GF-D8 (cell line): ENCODE measurements at places on chromosomes 4 and X.
A peak's percentile ranks its signal among the peaks of the same experiment; 100 is the strongest.

DNA sequence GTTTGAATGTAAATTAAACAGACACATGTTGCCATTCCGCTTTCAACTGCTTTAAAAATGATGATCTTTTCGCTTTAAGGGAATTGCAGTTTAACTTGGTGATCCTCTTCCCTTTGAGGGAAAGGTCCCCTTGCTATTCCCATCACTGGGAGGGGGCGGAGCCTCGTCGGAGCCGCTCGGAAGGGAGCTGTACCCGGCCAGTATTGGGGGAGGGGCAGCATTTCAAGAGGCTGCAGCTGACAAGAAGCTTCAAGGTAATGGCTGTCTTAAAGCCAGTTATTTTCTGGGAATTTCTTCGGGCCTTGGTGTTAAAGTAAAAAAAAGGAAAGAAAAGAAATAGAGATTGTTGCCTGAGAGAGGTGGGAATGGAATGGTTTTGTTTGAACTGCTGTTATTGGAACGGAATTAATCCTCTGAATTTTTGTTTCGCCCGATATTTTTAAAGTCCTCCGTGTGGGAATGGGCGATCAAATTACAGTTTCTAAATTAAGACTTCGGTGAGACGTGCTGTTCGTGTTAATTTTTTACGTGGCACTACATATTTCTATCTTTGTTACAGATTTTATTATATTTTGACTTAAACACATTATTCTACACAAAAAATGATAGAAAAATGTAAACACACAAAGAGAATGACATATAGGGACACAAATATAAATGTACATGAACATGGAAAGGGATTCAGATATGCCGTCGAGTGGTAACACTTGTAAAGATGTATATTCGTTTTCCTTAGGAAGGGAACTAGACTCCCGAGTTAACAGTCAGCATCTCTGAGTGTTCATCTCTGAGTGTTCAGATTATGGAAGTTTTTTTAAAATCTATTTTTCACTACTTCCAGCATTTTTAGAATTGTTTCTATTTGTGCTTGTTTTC lies 9.2 kb downstream of the PWWP3B start:
- DNase-seq, result no peak

DNA sequence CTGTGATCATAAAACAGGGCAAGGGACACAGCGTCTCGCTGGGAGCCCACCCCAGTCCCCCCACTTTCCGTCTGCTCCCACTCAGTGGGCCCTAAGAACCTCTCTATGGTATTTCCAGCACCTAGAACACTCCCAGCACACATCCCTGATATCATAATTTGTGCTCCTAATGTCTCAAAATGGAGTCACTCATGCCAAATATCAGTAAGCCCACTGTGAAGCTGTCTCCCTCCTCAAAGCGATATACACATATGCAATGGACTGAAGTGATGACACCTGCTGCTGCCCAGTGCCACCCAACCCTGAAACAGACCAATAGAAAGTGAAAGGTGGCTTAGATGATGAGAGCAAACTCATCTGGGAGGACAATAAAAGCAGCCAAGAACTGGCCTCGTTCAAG lies 17.9 kb downstream of the ENPP6 start:
- no peak for DNase-seq

GRCh38 chrX:107712231-107713202 lies 63.1 kb downstream of the TSC22D3 start:
- no peak for DNase-seq

DNA sequence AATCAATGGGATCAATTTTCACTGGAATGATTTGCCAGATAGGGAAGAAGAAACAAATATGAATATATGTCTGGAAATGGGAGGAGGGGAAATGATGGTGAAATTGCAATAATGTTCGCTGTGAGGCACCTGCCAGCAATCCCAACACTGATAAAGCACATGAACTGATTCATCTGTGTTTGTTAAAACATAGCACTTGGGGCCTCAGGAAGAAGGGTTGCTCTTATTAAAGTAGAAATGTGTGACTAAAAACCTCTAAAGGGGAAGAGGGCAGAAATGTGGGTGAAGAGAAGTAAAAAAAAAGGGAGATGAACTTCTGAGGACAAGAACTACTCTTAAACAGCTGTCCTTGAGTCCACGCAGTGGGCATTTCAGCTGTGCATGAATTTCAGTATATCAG lies 101.4 kb downstream of the C4orf51 start:
- no peak for DNase-seq

- no peak for DNase-seq
These were observed 51.9 kb downstream of the LUZP4 start for GRCh38 chrX:115341421-115341820.

DNA sequence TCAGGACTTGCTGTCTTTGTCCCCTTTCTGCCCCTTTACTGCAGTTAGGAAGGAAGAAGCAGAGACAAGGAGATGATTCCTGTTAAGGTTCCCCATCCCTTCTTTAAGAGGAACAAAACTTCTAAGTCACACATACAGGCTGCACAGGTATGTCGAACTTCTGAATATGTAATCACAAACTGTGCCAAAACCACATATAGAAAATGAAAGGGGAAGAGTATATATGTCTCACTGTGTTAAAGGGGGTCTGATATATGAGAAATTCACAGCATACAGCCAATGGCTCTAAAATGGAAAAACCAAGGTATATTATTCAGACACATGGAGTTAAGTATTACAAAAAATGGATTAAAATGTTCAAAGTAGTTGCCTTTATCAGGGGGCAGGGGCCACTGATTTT lies 11.7 kb downstream of the CFAP97 start:
- DNase-seq, result no peak

GRCh38 chr4:139556724-139557555 lies 921 bp upstream of the SETD7 start:
- DNase-seq, result peak; percentile 48

DNA sequence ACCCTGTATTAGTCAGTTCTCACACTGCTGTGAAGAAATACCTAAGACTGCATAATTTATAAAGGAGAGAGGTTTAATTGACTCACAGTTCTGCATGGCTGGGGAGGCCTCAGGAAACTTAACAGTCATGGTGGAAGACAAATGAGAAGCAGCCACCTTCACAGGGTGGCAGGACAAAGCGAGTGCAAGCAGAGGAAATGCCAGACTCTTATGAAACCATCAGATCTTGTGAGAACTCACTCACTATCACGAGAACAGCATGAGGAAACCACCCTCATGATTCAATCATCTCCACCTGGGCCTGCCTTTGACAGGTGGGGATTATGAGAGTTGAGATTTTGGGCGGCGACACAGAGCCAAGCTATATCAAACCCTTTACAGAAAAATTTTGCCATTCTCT lies 722.4 kb downstream of the RAB28 start:
- DNase-seq, result no peak

DNA sequence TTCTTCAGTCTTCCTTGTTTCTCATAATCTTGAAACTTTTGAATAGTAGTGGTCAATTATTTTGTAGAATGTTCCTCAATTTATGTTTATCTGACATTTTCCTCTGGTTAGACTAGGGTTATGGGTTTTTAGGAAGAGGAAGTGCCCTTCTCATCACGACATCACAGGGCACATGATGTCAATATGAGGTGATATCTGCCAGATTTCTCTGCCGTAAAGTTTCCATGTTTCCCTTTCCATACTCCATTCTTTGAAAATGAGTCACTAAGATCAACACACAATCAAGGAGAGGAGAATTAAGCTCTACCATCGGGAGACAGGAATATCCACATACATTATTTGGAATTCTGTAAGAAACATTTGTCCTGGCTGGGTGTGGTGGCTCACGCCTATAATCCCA lies 28.4 kb downstream of the RP2 start:
- no peak for DNase-seq

DNA sequence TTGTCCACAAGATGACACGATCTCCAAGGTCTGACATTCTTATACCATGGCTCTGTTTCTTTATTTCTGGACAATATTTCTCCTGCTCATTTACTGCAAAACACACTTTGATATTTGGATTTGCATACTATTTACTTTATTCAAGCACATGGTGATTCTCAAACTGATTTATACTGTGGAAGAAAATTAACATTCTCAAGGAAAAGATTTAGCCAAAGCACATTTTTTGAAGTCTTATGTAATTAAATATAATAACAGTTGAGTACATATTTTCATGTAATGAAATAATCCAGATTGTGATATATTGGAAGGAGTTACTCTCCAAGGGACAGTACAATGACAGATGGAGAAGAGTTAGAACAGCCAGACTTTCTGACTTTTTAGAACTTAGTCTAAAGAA lies 155.8 kb upstream of the CT83 start:
- DNase-seq, result no peak

GRCh38 chr4:94974773-94975172 lies 217.0 kb downstream of the BMPR1B start:
- DNase-seq, result no peak

- DNase-seq, result no peak
These were observed 106.4 kb downstream of the ABLIM2 start for GRCh38 chr4:8052160-8052691.

- no peak for DNase-seq
These were observed 162.2 kb downstream of the BCOR start for GRCh38 chrX:39935411-39936064.

DNA sequence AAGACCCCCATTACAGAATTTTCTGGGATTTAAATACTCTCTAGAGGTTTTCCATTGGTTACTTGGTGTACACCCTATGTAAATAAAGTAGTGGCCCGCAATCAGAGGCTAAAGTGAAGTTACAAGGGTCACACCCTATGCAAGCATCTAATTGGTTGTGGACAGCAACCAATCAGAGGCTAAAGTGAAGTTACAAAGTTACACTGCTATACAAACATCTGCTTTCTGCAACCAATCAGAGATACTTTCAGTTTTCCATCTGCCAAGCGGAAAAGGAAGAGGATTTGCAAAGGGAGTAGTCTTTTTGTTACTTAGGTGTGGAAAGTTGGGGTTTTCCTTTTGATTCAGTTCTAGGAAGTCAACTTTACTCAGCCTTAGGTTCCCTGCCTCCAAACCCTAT lies 2.0 kb upstream of the ATRX start:
- peak; percentile 75 for DNase-seq

DNA sequence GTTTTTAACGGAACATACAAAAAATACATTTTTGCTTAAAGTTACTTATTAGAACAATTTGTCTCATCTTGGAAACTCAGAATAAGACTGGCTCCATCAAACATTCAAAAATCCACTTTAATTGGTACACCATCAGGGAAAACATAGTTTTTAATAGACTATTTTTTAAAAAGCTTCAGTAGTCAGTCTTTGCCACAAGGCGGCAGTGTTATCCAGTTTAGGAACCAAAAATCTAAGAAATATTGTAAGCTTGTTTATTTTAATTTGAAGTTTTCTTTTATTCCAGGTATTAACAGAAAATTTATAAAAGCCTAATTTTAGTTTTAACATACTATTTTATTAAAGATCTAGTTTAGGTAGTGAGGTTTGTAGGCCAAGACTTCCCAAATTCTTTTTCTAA lies 107.7 kb downstream of the APOOL start:
- no peak for DNase-seq

GRCh38 chr4:75655562-75655961 lies 17.6 kb downstream of the G3BP2 start:
- no peak for DNase-seq

- DNase-seq, result no peak
These were observed 14.2 kb downstream of the CHST7 start for GRCh38 chrX:46587753-46588171.

DNA sequence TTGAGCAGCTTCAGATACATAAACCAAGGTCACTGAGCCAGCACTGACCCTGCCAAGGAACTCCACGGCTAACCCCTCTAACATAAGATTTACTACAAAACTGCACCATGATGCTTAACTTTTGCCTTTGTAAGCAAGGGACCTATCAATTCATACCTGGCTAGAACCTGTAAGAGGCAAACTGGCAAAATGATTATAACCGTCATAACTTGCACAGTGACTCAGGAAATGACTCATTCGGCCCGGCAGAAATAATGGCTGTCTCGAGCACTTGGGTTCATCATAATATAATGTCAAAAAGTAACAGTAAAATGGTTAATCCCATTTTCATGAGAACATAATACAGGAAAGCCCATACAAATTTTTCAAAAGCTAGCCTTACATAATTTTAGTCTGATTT lies 17.2 kb downstream of the RASGEF1B start:
- DNase-seq, result no peak

DNA sequence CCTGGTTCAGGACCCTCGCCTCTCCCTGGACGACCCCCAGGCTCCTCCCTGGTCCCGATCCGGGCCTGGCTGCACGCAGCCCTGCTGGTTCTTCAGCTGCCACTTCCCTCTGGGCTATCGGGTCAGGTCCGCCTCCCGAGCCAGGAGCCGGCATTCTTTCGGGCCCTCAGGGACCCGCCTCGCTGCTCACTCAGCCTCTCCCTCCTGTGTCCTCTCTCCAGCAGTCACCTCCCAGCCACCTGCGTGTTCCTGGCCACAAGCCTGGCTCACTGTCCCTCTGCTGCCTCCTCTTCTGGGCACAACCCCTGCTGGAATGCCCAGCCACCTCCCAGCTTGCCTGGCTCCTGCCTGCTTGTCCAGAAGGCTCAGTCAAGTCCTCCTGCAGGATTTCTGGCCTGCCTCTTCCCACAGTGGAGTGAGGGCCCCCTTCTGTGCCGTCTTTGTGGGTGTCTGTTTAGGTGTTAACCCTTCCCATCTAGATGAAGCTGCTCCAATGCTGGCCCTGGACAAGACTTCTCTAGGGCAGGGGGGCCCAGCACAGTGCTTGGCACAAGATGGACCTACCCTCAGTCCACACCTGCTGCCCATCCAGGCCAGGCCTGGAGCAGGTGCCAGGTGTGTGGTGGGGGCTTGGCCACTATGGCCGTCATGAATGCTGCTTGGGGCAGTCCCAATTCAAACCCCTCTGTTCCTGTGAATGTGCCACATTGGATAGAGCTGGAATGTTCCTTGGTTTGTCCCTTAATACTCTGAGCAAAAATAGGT lies 2.2 kb downstream of the WFS1 start:
- no peak for DNase-seq

GRCh38 chr4:182917182-182918043 lies at the start of gene DCTD:
TSS of gene DCTD (minus strand) at chr4:182917386. CDS start at chr4:182915568, 1,818 bp downstream.
- DNase-seq, result peak; percentile 49

GRCh38 chr4:7075962-7076695 lies 8.3 kb upstream of the GRPEL1 start:
- DNase-seq, result no peak

DNA sequence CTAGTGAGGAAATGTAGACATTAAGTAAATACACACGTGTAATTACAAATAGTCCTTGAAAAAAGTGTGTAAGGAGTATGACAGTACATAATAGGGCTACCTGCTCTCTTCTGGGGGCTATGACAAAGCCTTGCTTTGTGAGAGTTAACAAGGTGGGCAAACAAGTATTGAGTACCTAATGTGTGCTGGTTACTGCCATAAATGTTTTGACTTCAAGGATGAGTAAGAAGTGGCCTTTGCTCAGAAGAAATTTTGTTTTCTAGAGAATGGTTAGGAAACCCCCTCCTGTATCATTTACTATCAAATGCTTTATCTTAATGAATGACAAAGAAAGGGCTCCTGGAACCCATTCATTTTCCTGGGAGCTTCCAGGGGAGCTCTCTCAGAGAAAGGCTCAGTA lies 167.0 kb upstream of the CASK start:
- DNase-seq, result no peak

DNA sequence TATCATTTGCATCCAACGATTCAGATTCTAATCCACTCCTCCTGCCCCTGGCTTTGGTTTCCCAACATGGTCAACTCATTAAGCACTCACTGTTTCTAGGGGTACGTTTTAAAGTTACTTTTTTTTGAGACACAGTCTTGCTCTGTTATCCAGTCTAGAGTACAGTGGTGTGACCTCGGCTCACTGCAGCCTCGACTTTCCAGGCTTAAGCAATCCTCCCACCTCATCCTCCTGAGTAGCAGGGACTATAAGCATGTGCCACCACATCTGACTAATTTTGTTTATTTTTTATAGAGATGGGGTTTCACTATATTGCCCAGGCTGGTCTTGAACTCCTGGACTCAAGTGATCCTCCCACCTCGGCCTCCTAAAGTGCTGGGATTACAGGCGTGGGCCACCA lies 48.9 kb downstream of the TMEM156 start:
- DNase-seq, result no peak

- DNase-seq, result no peak
These were observed at the start of gene SHROOM4 for GRCh38 chrX:50813843-50814661. TSS of gene SHROOM4 (minus strand) at chrX:50814194. CDS start at chrX:50814018, 176 bp downstream.
